ENCODE measurements at places on chromosomes 4 and X.

DNA sequence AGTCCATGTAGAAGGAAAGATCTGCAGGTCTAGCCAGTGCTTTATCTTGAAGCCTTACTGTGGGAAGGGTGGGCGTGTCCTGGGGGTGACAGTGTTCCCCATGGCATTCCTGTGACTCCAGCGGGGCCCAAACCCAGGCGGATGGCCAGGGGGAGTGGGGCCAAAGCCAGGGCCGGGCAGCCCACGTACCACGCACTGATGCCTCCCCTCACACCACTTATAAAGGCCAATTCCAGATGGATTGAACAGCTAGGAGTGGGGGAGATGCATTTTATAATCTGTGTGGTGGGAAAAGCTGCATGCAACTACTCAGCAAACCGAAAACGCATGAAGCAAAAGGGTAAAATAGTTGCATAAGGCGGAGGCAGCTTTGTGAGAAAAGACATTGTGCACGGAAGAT, 36.4 kb downstream of the NELFA start:
- no peak for DNase-seq

DNA sequence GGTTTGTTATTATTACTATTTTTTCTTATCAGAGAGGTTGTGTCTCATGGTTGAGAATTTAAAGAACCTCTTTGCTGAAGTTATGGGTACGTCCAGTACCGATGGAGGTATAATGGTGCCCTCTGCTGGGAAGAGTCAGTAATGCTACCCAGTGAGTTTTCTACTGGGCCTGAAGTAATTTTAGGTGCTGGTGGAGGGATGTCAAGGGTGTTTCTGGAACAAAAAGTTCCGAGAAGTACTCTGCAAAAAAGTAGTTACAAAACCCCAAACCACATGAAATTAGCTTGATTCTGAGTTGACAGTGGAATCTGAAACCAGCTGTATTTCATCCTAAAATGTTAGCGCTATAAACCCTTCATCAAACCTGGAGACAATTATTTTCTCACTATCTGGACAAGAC, 102.5 kb upstream of the MID1 start:
- no peak for DNase-seq

- DNase-seq: no peak
Measured at GRCh38 chrX:138345801-138346200, 365.7 kb downstream of the FGF13 start.

DNA sequence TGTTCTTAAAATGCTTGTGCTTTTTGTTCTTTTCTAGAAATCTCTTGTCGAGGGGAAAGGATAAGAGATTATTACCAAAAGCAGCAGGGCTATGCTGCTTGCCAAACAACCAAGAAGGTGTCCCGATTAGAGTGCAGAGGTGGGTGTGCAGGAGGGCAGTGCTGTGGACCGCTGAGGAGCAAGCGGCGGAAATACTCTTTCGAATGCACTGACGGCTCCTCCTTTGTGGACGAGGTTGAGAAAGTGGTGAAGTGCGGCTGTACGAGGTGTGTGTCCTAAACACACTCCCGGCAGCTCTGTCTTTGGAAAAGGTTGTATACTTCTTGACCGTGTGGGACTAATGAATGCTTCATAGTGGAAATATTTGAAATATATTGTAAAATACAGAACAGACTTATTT, 81.5 kb upstream of the PACRGL start:
- DNase-seq: no peak

DNA sequence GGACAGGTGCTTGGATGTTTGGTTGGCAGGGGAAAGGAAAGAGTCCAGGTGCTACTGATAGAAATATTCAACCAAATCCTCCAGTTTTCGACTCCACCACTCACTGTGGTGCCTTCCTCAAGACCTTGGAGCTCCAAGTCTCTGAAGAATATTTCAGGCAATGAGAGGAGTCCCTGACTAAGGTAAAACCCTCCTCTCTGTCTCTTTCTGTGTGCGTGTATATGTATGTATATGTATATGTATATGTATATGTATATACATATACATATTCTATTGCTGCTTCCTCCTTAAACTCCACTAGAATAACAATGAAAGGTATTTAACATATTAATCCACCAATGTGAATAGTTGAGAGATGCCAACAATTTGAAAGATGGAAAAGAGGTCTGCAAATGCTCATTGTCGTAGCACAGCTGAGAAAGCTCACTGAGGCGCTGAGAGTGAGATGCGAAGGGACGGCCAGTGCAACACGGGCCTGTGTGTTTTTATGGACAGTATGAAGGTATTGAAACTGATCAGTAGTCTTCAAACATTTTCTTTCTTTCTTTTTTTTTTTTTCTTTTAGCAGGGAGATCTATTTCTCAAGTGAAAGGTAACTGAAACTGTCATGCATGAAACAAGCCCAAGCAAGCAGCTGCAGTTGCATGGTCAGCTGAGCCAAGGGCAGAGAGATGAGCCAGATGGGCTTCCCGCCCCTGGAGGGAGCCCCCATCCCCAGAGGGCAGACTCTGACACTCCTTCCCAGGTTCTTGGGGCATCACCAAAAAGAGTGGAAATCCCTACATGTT, 41.1 kb upstream of the HS3ST1 start:
- DNase-seq: no peak

- no peak for DNase-seq
Measured at GRCh38 chr4:99404595-99405287, 30.4 kb downstream of the ADH7 start.

Measured in NCI-H1930 (cell line).